ENCODE measurements at places on chromosomes 7 and 10.

DNA sequence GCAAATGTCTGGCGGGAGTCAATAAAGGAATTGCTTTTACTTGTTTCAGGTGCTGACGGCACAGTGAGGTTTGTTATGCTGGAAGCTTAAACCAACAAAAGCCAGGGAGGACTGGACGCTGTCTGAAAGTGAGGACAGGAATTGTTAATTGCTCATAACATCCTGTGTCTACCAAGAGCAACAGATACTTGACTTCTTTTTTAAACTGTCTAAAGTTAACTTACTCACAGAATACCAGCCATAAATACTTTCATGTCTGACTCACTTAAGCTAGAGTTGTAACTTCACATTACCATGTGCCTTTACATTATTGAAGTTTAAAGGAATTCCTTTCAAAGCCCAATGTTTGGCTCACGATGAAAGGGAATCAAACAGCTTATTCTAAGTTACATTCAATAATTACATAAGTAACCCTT is 252.7 kb upstream of the SHH start:
- no peak for DNase-seq

DNA sequence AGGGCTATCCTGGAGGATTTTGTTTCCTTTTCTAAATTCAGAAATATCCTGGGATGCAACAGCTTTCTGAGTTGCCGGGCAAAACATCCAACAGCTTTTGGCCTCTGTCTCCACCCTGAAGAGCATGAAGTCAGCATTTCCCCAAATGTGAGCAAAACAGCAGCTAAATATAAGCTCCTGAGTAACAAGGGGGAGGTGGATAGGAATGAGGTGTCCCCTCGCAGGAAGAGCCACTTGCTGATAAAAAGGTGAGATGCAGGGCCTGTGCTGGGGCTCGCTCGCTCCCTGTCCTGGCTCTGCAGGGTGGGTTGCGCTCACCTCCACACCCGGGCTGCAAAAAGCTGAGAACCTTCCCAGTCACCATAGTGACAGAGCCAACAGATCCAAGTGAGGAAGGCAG is 264.3 kb downstream of the ZEB1 start:
- no peak for DNase-seq

DNA sequence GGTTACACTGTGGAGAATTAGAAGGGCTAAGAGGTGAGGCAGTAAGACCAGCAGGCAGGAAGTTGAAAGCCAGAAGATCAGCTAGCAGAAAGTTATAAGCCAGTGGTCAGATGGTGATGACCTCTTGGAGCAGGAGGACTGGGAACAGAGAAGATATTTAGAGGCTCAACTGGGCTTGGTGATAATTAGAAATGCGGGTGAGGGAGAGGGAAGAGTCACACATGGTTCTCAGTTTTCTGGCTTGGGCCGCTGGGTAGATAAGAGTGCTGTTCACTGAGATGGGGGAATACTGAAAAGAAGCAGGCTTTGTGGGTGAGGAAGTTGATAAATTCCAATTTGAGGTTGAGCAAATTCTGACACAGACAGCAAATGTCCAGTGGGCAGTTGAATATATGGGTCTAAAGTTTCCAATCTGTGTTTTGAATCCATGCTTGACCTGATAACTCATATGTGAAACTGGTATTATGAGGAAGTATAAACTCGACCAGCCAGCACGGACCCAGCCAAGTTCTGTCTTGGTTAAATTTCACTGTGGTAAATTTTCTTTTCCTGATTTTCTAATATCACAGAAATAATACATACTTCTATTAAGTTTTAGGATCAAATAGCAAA is 22.7 kb downstream of the LSMEM1 start:
- DNase-seq: no peak

DNA sequence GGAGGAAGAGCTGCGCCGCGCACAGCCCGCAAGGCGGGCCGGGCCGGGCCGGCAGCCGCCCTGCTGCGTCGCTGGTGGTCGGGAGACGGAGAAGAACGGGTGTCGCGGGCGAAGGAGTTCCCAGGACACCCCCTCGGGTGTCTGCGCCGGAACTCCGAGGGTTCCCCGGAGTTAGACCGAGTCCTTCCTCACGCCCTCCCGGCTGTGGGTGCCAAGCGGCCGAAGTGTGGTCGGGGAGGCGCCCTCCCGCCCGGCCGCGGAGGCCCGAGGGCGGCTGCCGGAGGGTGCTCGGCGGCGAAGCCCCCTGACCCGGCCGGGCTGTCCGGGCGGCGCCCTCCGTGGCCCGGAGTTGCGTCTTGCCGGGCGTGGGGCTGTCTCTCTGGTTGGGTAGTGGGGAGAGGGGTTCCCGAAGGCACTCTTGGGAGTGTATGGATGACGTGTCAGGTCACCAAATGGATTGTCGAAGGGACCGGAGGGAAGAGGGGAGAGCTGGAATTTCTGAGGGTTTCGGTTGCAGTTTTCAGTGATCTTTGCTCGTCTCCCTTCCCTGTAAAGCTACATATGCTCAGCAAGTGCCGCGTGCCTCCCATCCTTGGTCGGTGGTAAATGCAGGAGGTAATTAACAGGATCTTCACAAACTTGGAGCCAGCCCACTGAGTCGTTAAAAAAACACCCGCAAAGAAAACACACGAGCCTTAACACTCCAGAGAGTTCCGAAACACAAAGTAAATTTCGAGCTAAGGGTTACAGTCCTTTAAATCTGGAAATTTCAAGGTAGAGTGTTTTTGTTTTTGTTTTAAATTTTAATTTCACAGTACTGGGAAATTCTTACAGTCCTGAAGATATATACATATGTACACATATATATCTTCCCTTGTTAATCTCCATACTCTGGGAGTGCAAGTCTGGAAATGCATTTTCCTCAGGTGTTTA is 871 bp downstream of the ST7 start:
- DNase-seq: peak; percentile 22

DNA sequence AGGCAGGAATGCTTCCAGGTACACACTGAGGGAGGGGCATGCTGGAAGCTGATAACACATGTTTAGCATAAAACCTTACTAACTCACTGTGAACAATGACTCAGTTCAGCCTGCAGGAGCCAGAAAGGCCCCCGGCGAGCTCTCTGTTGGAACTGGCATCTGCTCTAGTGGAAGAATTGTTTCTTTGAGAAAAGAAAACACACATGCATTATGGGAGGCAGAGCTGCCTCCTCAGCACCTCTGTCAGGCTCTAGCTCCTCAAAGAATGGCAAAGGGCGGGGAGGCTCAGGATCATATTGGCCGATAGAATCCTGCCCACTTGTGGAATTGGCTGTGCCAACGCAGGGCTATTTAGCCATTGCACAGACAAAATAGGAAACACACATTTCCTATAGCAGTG is 338.3 kb downstream of the CXCL12 start:
- no peak for DNase-seq

GRCh38 chr10:53601260-53601875 is 828.8 kb upstream of the MBL2 start:
- DNase-seq: no peak

DNA sequence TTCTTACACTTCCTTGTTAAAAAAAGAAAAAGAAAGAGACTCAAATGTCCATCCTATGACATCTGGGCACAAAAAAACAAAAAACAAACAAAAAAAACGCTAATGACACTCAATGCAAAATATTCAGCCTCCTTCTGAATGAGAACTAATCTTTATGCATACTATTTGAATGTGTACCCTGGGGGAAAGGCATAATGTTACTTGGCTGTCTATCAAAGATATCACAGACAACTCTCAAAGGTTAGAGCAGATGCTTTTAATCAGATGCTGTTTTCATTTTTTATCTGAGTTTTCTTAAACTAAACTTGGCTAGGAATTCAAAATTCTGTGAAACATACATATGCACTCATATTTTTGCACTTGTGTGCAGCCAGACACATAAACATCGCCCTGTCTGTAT is 745.8 kb downstream of the CNTNAP2 start:
- no peak for DNase-seq

DNA sequence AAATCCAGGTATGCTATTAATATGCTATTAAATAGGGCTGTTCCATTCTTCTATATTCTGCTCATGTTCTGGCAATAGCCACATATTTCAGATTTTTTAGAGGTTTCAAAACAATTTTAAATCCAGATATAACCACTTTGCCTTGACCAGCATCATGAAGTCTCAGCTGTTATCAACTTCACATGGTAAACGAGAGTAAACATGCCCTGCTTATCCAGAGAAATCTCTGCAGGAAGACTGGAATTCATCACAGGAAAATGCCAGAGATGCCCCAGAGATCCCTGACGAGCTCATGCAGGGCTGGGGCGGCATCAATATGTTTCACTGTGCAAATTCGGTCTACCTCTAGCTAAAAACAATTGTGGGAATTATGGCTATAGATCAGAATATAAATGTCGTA is 126.5 kb downstream of the FANK1 start:
- no peak for DNase-seq

DNA sequence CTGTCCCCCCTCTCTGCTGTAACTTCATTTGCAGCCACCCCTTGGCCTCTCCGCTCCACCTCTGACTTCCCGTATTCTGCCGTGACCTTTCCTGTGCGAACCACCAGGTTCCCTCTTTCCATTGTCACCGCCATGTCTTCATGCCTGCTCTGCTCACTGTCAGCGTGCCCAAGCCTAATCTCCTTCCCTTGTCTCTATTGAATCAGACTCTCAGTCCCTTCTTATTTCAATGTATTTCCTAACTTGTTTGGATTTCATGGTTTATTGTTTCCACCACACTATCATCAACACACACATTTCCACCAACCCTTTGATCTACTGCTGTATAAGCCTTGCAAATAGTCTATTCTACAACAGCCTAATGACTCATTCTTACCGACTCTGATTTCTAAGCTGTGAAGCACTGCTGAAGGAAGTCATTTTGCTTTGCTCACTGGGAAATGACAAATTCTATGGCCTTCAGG is 30.0 kb upstream of the INHBA start:
- no peak for DNase-seq

GRCh38 chr7:95609277-95609971 is 13.1 kb upstream of the PDK4 start:
- DNase-seq: no peak

GRCh38 chr10:103254538-103255325 is 9.0 kb downstream of the RPEL1 start:
- no peak for DNase-seq

DNA sequence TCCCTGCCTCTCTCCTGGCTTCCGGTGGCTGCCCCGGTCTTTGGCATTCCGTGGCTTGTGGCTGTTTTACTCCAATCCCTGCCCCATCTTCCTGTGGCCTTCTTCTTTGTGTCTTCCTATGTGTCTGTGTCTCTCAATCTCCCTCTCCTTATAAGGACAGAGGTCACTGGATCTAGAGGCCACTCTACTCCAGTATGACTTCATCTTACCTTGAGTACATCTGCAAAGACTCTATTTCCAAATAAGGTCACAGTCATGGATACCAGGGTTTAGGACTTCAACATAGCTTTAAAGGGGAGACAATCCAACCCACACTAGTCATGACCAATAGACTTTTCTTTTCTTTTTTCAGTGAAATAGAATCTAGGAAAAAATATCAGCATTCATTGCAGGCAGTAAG is 153.3 kb upstream of the INSYN2A start:
- DNase-seq: no peak

GRCh38 chr10:42986633-42987032 is 90.2 kb upstream of the RET start:
- no peak for DNase-seq

DNA sequence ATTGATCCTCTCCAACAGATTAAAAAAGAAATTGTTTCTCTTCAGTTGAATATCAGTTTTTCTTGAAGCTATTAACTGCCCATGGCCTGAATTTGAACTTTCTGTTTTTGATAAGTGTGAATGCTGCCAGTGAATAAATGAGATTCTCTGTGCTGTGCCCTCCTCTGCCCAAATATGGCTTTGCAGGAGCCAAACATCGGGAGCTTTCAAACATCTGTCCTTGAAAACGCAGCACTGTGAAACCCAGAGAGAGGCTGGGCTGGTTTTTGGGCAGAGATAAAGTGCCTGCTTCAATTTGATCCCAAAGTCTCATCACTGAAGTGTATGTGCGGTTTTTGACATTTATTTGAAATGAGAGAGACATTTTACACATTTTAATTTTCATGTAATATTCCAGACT is 268.3 kb upstream of the SHH start:
- no peak for DNase-seq

GRCh38 chr10:22333975-22334282 is 11.4 kb upstream of the SPAG6 start:
- DNase-seq: no peak

GRCh38 chr10:114684822-114685209 is 26.7 kb upstream of the ABLIM1 start:
- no peak for DNase-seq

DNA sequence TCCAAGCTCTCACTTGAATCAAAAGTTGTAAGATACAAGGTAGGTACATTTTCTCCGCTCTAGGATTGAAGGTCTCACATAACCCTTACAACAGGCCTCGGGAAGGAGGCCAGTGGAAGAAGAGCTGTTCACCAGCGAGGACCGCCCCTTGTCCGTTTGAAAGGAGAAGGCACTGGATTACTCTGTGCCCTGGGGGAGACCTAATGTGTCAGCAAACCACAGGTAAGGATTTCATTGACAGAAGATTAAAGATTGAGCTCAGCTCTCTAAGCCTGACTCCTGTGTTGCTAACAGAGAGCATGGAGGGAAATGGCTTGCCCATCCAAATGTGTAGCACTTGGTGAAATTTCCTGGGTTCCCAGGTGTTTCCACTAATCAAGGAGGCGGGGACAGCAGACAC is 81.2 kb downstream of the SLC16A9 start:
- no peak for DNase-seq

DNA sequence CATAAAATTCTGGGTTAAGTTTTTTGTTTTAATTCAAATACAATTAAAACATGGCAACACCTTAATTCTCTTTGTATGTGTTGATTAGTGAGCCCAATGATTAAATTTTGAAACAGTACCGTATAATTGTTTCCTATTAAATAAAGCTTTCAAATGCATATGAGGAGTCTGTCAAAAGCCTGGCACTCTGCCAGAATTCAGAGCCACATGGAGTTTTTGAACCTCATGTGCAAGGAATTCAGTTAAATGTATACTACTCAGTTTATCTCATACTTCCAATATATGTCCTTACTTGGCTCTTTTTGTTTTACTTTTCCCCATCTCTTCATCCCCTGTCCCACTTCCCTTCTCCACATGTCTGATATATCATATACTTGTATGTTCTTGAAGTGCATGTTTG is 165.6 kb upstream of the FAM3C start:
- no peak for DNase-seq
